Stimulated activated CD4-positive, alpha-beta T cell treated with anti-CD3 and anti-CD28 coated beads, Interleukin-4, amount 100 ng/mL, for 24 hours (primary cell): ENCODE measurements at places on chromosomes 16 and 17.

- no peak for DNase-seq
These were observed 49.5 kb downstream of the SRCIN1 start for GRCh38 chr17:38556239-38556638.

GRCh38 chr17:9173386-9173983, 152.2 kb downstream of the NTN1 start:
- DNase-seq = no peak

GRCh38 chr17:8333281-8333680, 6.4 kb upstream of the ODF4 start:
- DNase-seq = no peak

GRCh38 chr16:17497648-17498047, 26.9 kb upstream of the XYLT1 start:
- DNase-seq = no peak

DNA sequence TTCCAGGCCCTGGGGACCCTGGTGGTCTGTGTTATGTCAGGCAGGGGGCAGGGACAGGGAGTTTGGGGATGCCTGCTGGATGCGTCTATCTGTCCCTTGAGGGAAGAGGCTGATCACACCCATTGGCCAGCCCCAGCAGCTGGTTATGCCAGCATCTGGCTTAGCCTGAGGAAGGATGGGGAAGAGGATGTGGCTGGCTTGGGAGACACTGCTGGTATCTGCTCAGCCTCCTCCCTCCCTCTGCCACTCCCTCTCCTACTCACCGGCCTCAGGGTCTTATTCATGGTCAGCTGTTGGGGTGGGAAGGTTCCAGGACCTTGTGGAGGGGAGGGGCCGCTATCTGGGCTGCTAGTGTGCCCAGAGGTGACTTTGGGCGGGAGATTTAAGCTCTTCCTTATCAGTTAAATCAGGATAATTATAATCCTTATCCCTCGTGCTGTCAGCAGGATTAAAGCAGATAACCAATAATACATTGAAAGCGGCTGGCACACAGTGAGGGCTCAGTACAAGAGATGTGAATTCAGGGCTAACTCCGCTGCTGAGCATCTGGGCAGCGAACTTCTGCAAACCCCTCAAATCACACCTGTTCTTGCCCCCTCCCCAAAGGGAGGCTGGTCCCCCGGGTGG, 36.0 kb upstream of the MLKL start:
- DNase-seq = no peak

DNA sequence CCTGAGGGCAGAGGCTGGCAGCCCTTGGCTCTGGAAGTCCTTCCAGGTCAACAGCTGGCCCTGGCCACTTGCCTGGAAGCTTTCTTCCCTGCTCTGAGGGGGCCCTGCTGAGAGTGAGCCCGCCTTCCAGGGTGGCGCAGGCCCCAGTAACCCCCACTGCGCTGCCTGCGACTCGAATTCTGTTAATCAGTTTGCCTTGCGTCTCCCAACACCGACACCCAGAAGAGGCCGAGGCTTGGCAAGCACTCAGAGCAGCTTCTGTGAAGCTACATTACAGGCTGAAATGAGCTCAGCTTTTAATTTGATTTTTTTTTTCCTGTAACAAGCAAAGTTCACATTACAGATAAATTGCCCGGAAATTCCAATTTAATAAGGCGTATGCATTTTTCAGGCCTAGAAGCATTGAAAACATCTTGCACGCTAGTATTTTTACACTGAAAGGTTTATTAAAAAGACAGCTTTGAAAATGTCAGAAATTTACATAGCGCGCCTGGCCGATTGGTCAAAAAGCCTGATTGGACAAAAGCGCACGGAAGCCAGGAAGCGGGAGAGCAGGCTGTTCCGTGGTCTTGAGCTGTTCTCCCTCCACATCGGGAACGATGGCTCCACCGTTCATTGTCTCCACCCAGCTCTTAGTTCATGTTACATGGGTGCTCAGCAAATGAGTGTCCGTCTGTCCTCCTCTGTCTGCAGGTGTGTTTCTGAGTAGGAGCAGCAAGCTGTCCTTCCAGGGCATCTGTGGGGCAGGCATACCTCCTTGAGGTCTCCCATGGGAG, 65.5 kb upstream of the HSBP1 start:
- no peak for DNase-seq

DNA sequence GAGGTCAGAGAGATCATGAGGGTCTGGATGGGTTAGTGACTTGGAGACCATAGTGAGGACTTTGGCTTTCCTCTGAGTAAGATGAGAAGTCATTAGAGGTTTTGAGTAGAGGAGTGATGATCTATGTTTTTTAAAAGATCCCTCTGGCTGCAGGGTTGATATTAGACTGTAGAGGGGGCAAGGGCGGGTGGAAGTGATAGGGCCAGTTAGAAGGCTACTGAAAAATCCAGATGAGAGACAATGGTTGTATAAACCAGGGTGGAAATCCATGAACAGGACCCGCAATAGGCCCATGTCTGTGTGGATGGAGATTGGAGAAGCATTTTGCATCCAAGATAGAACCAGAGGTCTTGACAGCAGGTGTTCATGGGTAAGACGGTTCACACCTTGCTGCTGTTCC, 9.8 kb downstream of the ITGAL start:
- no peak for DNase-seq

GRCh38 chr16:66798161-66798560, 3.2 kb downstream of the TERB1 start:
- no peak for DNase-seq

DNA sequence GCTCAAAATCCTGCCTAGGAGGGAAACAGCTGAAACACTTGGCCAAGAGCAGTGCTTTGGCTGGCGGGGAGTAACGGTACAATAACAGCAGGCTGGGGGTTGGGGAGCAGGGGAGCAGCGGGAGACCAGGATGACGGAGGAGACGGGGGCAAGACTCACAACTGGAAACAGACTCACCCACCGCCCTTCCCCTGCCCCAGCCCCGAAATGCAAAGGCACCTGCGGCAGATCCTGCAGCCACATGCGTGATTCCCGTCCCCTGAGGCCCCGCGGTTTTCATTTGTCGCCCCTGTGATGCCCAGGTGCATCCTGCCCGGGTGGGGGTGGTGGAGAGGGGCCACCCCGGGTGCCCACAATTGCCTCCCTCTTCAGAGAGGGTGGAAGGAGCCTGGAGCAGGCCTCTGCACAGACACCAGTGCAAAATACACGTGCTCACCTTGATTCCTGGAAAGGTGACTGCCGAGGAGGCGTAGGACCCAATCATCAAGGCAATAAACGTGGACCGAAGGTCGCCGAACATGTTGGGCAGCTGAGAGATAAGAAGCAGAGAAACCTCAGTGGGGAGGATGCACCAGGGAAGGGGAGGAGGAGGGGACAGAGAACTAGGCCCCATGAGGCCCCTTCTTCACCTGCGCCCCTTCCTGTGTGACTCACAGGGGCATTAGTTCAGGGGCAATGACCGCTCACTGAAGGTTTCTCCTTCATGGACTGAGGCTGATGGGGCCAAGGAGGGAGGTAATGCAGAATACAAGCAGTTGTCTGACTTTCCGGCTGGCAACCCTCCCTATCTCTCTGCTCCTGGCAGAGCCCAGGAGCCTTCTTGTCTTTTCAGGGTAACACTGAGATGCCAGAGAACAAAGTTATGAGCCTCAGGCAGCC, 30.4 kb upstream of the PITPNA start:
- no peak for DNase-seq

- DNase-seq = no peak
These were observed 478.2 kb downstream of the WWOX start for GRCh38 chr16:78577630-78578029.

GRCh38 chr16:21574372-21574771, 25.0 kb upstream of the METTL9 start:
- DNase-seq = no peak

DNA sequence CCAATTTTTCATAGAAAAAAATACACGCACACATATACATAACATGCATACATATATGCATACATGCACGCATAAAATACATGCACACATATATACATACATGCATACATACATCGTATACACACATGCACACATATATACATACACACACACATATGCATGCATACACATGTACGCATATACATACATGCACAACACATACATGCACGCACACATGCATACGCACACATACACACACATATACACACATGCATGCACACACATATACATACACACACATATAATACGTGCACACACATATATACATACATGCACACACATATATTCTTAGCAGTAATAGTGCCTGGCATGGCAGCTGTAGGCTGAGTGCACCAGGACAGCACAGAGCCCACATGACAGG, 24.9 kb downstream of the USP36 start:
- no peak for DNase-seq

- no peak for DNase-seq
These were observed 58.7 kb downstream of the CENPV start for GRCh38 chr17:16294560-16294959.

GRCh38 chr16:59213952-59214351, 479.8 kb upstream of the GOT2 start:
- DNase-seq = no peak

GRCh38 chr16:76913046-76913445, 277.9 kb upstream of the MON1B start:
- DNase-seq = no peak

- DNase-seq = peak; percentile 46
These were observed 89.0 kb upstream of the DNAH17 start for GRCh38 chr17:78665952-78666920.

DNA sequence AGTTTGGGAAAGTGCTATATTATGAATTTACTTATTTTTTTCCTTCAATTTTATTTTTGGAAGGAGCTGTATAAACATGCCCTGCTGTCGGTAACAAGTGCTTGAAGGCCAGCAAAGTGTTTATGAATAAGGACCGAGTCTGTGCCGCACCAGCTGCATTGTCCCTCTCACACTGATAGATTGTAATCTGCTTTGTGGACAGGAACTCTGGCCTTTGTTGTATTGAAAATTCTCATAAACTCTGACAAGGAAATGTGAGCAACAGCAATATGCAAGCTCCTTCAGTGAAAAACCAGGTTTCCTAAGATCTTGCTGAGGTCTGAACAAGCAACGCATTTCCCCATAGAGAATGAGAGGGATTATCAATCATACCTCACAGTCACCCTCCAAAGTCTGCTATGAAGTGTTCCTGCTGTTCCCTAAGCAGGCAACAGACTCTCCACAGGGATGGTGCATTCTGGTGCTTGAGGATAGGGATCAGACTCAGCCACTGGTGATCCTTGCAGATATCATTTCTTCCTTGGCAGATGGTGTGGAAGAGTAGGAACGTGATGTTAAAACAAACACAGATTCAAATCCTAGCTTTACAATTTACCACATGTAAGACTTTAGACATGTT, 109.6 kb downstream of the KCNJ2 start:
- DNase-seq = no peak

GRCh38 chr17:61416540-61417363, 17.1 kb downstream of the TBX2 start:
- peak; percentile 65 for DNase-seq

DNA sequence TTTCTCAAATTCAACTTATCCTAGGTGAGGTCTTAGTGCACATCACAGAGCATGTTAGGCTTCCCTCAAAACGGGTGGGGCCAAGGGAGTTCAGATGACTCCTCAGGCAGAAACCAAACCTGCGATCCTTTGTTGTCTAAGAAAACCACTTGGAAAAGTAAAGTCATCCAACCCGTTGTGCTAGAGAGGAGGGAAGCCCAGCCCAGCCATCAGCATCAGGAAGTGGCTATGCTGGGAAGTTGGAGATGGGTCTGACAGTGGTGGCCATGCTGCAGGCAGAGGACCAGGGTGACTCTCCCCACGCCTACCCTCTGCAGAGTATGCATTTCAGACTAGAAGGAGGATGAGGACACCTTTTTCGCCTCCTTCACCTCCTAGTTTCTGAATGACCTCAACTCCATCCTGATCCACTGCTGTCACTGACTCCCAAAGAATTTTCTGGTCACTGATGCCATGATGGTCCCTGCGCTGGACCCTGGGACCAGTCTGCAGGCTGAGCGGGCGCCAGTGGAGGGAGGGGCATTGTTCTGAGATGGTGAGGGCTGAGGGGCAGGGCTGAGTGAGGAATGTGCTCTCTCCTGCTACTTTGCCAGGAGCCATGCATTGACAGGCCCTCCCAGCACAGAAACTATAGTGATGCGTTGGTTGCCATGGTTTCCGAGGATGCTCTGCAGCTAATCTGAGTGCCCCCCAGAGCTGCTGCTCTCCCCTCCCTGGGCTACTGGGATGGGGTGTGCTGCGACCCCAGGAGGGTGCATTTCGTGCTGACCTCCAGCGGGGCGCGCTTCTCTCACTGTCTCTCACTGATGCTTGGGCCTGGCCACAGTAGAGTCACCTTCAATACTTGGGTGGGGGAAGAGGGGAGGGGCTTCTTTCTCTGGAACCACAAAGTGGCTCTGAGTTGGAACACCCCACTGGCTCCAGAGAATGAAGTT, 20.4 kb downstream of the ALOX12B start:
- DNase-seq = no peak

- DNase-seq = peak; percentile 37
These were observed 260.4 kb upstream of the TBX2 start for GRCh38 chr17:61139219-61139618.

DNA sequence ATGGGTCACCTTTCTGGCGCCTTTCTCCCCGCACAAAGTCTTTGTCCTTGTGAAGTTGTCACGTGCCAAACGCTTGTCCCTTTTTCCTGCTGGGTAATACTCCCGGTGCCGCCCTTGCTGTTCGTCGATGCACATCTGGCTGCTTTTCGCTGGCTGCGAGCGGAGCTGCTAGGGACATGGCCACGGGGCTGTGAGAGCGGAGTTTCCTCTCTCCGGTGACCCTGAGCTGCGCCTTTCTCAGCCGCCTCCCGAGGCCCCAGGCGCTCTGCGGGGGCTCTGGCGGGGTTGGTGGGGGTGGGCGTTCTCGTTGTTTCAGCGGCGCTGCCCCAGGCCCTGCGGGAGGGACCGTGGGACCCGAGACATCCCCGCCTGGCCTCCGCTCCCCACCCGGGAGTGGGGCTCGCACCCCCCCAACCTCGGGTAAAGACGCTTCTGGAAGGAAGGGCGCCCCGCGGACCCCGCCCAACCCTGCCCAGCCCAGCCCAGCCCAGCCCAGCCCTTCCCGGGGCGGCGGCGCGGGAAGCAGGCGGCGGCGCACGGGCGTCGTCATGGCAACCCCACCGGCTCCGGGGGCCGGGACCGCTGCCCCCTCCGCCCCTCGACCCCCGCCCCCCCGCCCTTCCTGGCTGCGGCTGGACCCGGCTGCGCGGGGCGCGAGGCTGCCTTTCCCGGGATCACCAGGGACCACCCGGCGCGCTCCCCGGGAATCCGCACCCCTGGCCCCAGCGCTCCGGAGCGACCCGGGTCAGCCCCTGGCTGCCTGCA, 12.3 kb downstream of the CHMP6 start:
- no peak for DNase-seq
